Epithelial cell of proximal tubule (primary cell): ENCODE measurements at places on chromosomes 16 and 17.

DNA sequence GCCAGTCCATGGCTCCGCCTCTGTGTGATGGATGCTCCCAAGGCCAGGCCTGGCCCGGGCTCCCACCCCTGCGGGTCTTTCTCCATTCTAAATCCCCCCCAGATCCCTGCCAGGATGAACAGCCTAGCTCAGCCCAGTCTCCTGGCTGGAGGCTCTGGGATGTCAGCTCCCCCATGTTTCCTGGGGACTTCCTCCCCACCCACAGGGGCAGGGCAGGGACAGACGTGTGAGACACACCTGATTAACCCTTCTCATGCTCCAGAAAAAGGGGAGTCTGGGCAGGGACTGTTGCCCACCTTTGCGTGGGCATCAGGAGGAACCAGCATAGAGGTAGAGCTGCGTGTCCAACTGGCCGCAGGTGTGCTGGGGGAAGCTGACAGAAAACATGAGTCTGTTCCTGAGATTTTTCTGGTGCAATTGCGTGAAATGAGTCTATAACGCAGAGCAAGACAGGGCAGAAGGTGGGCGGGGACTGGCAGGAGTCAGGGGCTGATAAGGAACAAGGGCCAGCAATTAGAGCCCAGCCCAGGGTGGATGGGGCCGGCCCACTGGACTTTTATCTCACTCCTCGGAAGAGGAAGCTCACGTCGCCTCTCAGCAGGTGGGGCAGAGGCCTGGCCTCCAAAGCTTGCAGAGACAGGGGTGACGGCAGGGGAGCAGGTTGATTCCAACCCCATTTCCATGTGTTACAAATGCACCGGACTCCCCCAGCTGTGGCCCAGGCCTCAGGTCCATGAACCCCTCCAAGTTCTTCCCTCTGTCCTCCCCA, 238.2 kb downstream of the RBFOX3 start:
- no peak for DNase-seq

DNA sequence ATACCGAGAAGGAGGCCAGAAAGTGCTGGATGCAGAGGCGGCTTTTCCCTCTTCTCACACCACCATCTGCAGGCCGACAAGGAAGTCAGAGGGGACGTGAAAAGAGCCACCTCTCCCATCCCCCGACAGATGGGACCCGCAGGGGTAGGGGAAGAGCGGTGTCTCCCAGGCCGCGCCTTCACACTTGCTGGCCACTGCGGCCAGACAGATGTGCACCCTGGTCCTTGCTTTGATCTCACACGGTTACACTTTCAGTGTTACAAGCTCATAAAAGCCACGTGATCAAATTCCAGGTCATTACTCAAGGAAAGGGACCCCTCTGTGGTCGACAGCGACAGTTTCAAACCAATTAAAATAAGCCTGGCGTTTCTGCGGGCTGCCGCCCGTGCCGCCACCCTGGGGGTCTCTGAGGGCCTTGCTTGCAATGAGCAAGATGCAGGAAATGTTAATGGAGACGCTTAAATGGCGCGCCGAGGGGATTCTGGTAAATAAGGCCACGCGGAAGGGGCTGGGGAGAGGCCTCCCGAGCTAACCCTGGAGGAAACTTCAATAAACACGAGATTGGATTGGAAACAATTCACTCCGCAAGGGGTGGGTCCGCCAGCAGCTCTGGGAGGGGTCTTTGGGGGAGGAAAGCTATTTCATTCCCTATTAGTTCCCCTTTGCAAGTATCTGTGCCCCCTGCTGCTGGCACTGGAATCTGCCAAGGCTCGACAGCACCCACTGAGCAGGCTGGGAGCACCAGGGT, 240.9 kb downstream of the ENGASE start:
- no peak for DNase-seq

DNA sequence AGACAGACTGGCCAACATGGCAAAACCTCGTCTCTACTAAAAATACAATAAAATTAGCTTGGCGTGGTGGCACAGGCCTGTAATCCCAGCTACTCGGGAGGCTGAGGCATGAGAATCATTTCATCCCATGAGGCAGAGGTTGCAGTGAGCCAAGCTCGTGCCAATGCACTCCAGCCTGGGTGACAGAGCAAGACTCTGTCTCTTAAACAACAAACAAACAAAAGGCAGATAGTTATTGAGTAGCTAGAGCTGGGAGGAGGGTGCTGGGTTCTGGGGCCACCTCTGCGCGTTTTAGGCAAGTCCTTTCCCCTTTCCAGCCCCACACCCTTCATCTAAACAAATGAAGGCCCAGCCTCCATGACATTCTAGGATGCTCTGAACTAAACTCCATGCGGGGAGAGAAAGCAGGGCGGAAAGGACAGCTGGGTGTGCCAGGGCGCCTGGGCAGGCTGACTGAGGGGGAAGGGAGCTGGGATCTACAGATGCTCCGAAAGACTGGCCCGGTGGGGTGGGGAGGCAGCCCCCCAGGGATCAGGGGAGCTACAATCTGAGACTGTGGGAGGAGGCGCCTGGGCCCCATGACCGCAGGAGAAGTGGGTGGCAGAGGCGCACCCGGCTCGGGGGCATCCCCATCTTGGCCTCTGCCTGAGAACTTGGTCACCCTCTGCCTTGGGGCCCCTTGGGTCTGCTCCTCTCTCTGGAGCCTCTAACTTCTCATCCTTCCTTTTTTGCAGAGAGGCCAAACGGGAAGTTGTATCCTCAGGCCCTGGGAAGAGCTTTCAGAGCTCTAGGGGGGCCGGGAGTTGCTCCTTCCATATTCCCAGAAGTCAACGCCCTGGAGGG, 910 bp downstream of the ITGAL start:
- DNase-seq = no peak

GRCh38 chr17:74042744-74043486, 160.6 kb upstream of the RPL38 start:
- DNase-seq = peak; percentile 23

DNA sequence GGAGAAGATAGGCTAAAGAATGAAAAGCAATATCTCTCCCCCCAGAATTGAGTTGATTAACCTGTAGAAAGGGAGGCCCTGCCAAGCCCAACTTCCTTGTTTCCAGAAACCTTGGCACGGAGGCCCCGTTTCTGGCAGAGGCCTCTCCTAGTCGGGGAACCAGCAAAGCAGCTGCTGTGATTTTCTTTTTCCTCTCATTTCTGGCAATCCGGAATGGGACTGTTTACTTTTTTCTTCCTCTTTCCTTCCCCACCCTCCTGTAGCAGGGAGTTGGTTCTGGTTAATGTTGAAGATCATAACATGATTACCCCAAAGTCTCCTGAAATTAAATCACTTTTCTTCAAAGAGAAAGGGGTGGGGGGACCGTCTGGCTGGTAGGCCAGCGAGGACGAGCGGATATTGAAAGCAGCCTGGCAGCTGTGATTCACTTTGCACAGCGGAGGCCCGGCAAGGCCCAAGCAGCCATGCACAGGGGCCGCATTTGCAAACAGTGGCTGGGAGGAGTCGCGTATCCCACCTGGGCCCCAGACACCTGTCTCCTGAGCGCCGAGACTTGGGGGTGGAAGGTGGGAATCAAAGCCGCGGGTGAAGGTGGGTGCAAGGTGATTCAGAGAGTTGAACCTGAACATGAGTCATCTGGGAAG, 51.5 kb downstream of the NTN1 start:
- DNase-seq = no peak

- no peak for DNase-seq
Measured at GRCh38 chr16:81357711-81358260, 43.0 kb downstream of the GAN start.

DNA sequence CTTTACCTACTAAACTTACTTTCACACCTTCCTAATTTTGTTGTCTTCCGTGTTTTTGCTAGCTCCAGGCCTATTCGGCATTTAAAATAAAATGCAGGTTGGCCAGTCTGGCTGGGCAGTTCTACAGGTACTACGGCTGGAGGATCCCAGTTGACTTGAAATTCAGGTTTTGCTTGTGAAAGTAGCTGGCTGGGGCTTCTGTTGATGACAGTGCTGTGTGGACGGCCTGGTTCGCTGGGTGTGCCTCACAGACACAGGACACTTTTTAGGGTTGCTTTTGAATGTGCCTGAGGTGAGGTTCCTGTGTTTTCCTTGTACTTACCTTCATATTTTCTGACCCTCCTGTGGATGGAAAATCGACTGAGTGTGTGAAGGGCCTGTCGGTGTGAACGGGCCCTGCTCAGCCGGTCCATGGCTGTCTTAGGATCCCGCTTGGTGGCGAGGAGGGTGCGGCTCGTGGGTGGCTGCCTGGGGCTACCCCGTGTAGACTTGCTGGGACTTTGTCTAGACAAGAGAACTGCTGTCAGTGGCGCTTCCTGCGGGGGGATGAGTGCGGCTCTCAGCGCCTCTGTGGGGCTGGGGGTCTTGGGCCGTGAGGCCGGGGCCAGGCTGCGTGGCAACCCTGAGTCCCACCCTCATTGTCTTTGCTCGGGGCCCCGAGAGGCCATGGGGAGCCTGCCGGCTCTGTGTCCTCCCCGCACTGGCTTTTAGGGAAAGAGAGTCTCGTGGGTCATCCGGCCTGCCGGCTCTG, 18.7 kb upstream of the ZNF750 start:
- DNase-seq = no peak

DNA sequence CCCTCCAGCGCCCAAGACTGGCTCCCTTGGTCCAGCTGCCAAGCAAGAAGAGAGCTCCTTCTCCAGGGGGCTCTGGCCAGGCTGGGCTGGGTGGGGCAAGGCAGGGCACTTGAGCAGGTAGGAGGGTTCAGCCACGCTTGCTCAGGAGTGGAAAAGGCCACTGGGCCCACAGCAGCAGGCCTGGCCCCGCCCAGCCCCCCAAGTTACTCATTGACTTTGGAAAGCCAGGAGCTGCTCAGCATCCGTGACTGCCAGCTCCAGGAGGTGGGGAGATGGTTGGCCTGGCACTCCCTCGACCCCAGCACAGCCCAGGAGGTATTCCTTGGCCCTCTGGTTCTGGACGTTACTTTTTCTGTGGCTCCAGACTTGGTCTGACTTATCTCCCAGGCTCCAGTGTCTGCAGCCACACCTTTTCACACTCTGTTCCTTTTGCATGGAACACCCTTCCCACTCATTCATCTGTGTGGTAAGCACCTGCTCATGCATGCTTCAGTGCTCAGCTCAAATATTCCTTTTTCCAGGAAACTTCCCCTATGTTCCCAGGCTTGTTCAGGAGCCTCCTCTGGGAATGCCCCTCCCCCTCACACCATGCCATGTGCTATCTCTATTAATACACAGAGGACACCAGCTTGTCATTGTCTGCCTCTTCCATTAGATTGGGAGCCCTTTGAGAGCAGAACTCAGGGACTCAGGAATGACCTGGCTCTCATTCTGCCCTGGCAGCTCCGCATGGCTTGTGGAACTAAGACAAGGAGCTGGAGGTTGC, at the start of gene CDH16:
Gene CDH16, minus strand, starts transcription at position 83 of the 766 bp plus-strand sequence. CDS start 820 bp downstream, outside the sequence.
- DNase-seq = peak; percentile 91

DNA sequence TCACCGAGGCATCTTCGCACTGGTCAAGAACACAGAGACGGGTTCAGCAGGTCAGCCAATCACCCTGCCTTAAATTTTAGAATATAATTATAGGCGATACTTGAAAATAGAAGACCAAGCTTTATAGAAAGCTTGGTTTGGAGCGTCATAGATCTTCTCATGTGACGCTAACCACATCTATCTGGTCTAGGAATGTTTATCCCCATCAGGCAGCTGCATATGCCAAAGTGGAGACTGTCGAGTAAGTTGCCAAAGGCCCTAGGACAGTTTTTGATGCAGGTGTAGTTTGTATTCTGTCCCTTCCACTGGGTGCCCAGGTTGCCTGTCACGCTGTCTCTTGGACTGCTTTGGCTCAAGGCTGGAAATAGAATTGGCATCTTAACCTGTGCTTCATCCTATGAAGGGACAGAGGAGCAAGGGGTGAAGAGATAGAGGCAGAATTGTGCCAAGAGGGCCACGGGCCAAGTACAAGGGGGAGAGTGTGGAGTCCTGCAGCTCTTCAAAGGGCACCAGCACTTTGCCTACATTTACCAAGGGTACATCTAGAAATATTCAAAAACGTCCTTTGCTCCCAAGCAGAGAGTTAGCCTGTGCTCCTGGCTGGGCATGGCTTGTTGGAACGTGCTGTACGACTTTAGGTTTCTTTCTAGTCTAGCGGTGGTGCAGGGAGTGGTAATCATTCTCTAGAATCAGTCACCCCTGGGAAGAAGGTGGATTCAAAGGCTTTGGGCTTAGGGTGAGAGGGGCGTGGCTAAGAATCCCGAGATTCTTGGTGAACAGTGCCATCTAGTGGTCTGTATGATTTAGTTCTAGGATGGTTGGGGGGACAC, 5.3 kb upstream of the WIPI1 start:
- no peak for DNase-seq

GRCh38 chr16:51779240-51779639, 628.2 kb upstream of the SALL1 start:
- DNase-seq = no peak
